ENCODE measurements at places on chromosomes 1 and 21.

GRCh38 chr1:21598904-21599303 is 70.3 kb downstream of the RAP1GAP start:
- DNase-seq = no peak

GRCh38 chr1:77300566-77300965 is 18.7 kb downstream of the AK5 start:
- no peak for DNase-seq

DNA sequence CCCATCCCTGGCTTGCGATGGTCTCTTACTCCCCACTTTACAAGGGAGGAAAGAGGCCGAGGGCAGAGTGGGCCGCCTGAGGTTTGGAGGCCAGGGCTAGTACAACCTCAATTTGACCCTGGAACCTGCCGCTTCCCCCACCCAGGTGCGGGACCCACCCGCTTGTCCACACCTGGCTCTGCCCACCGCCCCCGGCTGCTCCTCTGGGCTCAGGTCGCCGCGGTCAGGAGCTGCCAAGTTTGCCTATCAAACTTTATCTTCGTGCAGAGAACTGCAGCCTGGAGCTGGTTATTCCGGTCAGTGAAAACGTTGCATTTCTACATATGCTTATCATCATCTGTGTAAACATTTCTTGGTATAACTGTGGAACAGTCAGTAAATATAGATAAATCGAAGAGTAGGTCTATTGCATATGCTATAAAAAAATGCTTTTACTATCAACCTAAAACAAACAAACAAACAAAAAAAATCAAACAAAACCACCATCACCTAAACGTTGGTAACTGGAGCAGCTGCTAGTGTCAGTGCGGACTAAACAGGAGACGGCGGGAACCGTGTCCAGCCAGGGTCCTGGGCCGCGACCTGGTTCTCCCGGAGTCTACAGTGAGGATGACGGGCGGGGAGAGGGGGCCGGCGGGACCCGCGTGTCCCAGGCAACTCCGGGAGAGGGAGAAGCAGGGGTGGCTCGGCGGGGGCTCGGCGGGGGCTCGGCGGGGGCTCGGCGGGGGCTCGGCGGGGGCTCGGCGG is 906 bp upstream of the ADARB1 start:
- DNase-seq = peak; percentile 12

DNA sequence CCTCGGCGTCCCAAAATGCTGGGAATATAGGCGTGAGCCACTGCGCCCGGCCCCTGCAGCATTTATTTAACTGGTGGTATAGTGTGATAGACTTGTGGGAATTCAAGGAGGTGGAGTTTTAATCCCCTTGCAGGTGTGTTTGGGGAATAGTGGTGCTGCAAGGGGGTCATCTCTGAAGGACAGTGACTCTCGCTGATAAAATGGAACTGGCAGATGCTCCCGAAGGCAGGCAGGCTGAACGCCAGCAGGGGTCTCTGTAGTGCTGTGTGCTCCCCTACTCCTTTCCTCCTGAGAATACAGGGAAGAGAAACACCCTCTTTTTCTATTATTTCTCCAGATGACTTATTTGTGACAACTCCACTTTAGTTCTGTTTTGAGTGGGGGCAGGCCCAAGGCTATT is 4.0 kb downstream of the OSCP1 start:
- DNase-seq = peak; percentile 77

DNA sequence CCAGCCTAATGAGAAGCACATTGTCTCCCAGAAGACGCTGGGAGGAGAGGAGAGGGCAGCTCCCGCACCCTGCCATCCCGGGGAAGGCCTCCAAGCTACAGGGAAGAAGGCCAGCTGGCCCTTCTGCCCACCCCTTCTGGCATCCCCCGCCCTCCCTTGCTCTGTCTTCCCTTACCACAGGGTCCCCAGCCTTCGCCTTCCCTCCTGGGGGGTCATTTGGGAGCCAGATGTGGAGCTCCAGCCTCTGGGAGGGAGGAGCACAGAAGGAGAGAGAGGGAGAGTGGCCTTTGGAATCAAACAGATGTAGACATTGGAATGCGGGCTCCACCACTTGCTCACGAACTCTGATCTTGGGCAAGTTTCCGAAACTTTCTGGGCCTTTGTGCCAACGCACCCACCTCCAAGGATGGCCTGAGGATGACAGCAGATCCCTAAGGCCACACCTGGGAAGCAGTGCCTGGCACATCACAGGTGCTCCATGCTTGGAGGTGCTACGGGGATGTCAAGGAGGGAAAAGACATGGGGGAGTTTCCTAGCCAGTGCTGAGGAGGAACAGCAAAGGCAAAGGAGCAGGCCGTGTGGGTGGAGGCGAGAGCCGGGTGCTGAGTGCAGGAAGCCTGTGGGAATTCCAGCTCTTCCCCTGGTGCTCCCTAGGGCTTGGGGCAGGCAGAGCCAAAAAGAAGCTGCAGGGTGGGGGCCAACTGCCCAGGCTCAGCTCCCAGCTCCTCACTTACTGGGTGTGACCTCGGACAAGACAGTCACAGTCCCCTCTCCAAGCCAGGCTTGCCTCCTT is 23.1 kb upstream of the RSPO1 start:
- DNase-seq = no peak

GRCh38 chr1:24315391-24315790 is 3.8 kb upstream of the GRHL3 start:
- no peak for DNase-seq

DNA sequence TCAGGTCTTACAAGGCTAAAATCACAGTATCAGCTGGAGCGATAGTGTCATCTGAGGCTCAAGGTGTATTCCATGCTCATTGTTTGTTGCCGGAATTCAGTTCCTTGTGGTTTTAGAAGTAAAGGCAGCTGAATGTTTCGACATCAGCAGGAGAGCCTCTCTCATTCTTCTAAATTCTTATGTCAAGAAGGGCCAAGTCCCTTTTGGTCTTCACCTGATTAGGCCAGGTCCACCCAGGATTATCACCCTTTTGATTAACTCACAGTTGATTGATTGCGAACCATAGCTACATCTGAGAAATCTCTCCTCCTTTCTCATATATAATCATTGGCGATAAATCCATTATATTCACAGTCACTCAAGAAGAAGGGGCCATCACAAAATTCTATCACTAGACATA is 806.7 kb upstream of the PRMT6 start:
- DNase-seq = no peak

GRCh38 chr1:203181586-203182386 is 4.7 kb downstream of the CHI3L1 start:
- DNase-seq = no peak

GRCh38 chr1:15172405-15173259 is 19.1 kb downstream of the TMEM51 start:
- peak; percentile 73 for DNase-seq

DNA sequence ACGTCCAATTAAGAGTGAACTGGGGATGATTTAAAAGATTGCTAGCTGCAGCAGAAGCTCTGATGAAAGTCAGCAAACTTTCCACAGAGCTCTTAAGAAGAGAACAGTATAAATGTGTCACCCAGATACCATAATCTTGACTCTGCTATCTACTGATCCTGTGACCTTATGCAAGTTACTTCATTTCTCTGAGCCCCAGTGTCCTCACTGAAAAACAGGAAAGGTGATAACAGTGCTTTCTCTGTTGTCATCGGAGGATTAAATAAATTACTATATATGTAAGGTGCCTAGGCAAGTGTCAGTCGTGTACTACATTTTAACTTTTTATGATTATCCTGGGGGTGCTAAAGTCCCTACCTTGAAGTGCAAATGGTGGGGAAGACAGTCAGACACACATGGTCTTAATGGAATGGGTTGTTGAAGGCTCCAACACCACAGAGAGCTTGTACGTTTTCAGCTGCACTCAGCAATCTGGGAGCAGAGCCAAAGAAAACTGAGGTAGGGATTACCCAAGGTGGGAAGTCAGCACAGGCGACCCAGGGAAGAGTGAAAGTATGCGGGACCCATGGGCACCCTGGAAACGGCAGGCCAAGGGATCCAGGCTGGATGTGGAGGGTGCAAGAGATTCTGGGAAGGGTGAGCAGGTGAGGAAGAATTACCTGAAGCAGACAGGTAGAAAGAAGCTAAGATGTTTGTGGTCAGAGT is 82.8 kb downstream of the DTL start:
- no peak for DNase-seq

DNA sequence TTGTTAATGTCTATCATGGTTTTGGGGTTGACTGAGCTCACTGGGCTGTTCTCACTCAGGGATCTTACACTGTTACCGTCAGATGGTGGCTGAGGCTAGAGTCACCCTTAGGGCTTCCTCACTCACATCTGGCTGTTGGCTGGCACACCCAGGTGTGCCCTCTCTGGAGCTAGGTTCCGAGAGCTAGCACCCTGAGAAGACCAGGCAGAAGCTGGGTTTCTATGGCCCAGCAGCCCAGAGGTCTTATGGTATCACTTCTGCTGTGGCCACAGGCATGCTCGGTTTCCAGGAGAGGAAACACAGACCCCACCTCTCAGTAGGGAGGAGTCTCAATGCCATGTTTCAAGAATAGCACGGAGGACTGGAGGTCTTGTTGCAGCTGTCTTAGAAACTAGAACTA is 20.7 kb upstream of the KIF1B start:
- no peak for DNase-seq

DNA sequence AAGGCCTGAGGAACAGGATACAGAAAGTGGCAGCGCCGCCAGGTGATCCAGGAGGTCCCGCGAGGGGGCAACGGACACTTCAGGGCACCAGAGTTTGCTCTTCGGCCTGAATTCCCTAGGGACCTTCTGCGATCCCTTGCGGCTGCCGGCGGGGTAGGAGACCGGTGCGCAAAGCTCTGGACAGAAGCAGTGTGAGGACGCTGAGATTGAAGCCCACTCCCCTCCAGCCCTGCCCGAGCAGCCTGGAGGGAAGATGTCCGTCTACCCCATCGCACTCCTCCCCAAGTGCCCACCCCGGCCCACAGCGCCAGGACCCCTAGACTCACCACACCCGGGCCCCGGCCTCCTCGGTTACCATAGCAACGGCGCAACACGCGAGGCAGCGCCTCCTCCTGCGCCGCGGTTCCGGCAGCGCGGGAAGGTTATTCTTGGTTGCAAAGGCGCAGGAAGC is at the start of gene ANKRD45:
Gene ANKRD45 (minus strand): TSS at position 361 of the 451 bp plus-strand sequence. CDS start 10,433 bp downstream, outside the sequence.
- peak; percentile 4 for DNase-seq

DNA sequence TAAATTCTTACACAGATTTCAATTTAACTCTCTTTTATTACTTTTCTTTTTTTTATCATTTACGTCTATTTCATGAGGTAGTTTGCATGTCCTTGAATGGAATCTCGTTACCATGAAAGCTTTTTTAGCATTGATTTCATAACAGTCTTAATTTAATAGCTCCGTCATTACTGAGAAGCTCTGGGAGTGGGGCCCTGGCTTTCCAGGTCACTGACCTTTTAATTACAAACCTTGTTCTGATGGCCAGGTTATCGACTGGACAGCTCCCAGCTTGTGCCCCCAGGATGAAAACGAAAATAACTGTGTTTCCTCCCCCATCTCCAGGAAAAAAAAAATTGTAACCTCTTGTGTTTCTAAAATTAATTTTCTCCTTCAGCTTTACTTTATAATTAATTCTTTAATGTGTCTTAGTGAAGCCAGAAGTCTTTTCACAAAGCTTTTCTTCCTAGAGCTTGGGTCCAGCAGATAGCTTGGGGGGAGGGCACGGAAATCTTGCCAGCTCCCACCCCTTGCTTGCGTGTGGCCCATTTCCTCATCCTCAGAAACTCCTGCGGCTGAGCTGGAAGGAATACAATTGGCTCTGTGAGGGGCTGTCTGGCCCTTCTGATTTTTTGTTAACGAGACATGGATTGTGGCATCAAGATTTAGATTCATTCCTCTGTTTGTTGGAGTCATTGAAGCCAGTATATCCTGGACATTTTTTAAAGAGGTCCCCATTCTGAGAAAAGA is 65.7 kb downstream of the PEX14 start:
- no peak for DNase-seq

DNA sequence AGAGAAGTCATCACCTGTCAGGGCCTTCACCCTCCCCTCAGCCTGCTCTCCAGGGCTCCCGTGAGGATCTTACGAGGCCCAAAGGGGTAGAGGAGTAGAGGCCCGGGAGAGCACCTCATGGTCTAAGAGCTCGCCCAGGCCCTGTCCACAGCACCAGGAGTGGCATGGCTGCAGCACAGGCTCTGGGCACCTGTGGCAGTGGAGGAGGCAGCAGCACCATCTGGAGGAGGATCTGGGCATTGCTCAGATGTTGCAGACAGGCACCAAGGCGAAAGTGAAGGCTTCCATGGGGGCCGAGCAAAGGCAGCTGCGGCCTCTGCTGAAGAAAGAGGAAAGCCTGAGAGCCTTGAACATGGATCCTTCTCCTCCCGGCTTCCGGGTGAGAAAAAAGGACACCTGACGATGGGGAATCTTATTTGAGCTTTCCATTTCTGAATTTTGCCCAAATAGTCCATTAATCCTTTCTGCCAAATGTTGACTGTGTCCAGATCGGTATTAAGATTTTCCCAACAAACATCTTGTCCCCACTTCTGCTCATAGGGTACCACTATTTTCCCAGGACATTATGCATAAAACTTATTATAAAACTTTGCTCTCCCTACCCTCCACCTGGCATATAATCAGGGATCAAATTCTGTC is 604.7 kb downstream of the PTPRC start:
- DNase-seq = peak; percentile 70

GRCh38 chr1:157646144-157646543 is 48.3 kb upstream of the FCRL4 start:
- peak; percentile 44 for DNase-seq

DNA sequence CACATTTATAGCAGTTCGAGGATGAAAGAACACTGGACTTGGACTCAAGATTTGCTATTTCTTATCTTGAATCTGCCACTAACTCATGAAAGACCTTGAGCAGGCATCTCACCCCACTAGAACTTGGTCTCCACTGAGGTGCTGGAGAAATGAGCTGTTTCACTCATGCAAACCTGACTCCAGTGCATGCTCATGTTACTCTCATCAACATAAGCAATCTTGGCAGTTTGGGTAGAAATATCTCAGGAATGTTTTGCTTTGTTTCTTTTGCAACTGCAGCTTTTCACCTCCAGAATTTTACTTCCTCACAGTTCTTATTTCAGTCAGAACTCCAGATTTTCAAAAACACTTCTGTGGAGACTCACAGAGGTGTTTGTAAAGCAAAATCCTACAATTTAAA is 46.2 kb upstream of the DAB1 start:
- DNase-seq = no peak

DNA sequence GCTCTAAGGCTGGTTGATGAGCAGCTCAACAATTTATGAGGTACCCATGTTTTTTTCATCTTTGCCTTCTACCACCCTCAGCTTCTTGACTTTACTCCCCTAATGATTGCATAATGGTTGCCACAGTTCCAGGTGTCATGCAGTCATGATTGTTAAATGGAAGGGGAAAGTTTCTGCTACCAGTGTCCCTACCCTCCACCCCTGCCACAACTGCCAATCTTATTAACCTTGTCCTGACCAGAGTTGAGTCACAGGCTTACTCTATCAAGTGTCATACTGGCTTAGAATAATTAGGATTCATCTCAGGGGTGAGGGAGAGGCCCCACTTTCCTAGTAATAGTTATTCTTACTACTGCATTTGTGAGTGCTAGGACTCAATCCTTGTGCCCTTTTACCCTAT is 7.9 kb upstream of the FUBP1 start:
- DNase-seq = no peak

GRCh38 chr1:32464716-32465577 is at the start of gene ZBTB8B:
Gene ZBTB8B (plus strand): TSS chr1:32465072. CDS start chr1:32470625, 5,553 bp downstream.
- no peak for DNase-seq

Measured in suppressor macrophage treated with lipopolysaccharide for 4 hours (primary cell).